ENCODE measurements at places on chromosomes 3 and 15. TPM values are rescaled to one million over a fixed set of nuclear protein-coding genes. Genes with fewer than 3 reads are reported as not detected.

DNA sequence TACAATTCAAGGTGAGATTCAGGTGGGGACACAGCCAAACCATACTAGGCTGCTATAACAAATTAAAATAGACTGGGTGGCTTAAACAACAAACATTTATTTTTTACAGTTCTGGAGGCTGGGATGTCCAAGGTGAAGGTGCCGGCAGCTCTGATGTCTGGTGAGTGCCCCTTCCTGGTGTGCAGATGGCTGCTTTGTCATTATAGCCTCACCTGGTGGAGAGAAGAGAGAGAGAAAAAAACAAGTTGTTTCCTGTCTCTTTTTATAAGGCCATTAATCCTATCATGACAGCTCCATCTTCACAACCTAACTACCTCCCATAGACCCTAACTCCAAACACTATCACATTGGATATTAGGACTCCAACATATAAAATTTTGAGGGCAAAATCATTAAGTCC, 279.7 kb downstream of the ZIC1 start:
- no peak for DNase-seq

- no peak for DNase-seq
These were observed at the start of gene PRRT3 for GRCh38 chr3:9951962-9952805. TSS of gene PRRT3 (minus strand) at chr3:9952408. CDS start at chr3:9950115, 2,293 bp downstream.

GRCh38 chr3:25901796-25902195, 111.9 kb downstream of the OXSM start:
- DNase-seq, result no peak

- DNase-seq, result no peak
These were observed 208.4 kb upstream of the KBTBD8 start for GRCh38 chr3:66789580-66790237.

GRCh38 chr3:184134746-184135148, 411 bp upstream of the EIF2B5 start:
- DNase-seq, result no peak

Gene MKRN3
- total RNA-seq, result 0.63 TPM

- no peak for DNase-seq
These were observed 26.5 kb downstream of the IQSEC1 start for GRCh38 chr3:13046569-13047274.

DNA sequence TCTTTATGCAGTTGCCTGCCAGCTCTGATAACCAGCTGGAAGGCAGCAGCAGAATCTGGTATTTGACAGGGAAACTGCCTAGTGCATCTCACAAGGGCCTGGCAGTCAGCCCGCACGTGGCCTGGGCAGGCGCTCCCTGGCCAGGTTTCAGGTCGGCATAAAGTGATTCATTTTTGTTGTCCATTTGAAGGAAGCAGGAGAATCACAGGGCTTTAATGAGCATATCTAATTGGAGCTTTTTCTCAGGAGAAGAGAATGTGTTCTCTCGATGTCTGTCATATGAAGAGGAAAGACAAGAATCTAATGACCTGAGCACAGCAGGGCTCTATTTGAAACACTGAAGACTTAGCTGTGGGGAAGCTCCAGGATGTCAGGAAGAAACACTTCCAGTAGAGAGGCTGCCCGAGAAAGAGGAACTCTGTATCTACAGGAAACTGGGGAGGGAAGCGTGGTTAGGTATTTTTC, 98.8 kb upstream of the MB21D2 start:
- DNase-seq, result peak; percentile 67

GRCh38 chr3:146521394-146521793, 23.0 kb downstream of the PLSCR1 start:
- DNase-seq, result no peak

Gene EXD1
- not detected for total RNA-seq

DNA sequence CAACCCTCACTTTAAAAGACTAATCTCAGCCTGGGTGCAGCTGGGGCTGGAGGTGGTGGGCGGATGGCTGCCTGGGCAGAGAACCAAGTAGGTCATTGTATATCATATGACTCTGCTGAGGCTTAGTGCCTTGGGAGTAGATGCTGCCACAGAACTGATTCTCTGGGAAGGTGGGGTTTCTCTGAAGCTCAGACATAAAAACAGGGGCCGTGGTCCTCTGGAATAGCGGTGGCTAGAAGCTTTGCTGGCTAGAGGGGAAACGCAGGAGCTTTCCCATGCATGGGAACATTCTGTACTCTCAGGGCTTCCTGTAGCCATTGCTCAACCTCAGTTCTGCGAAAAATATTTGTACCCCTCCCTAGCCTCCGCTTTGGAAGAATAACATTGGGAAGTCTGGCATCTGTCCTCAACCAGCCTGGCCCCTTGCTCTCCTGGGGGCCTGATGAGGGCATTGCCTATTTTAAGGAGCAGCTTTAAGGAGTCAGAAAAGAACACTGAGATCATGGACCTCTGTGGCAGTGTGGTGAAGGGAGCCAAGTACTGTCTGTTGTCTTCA, 14.7 kb downstream of the TIMP4 start:
- DNase-seq, result peak; percentile 69

GRCh38 chr3:71083726-71084131, 499.8 kb downstream of the FOXP1 start:
- no peak for DNase-seq

DNA sequence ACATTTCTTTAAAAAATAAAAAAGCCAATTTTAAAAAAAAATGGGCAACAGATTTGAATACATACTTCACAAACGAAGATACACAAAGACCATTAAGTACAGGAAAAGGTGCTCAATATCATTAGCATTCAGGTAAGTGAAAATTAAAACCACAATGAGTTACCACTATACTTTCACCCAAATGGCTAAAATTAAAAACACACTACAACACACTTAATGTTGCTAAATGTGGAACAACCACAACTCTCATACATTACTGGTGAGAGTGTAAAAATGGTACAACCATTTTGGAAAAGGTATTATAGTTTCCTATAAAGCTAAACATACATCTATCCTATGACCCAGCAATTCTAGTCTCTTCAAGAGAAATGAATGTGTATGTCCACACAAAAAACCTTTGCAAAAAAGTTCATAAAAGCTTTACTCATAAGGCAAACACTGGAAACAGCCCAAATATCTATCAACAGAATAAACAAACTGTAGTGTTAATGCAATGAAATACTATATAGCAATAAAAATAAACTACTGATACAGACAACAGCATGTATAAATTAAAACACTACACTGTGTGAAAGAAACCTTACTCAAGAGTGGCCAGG, 14.9 kb downstream of the IP6K1 start:
- no peak for DNase-seq

Gene DALRD3
- total RNA-seq, result 11.8 TPM

Gene CNTN3
- 1.2 TPM for total RNA-seq

- no peak for DNase-seq
These were observed 95.8 kb upstream of the KLF13 start for GRCh38 chr15:31230630-31231485.

- DNase-seq, result no peak
These were observed 5.5 kb downstream of the CSRNP1 start for GRCh38 chr3:39147711-39148434.

Gene KPNA4
- 130 TPM for total RNA-seq

- DNase-seq, result no peak
These were observed 437.0 kb upstream of the PPP2R3A start for GRCh38 chr3:135528413-135529015.

DNA sequence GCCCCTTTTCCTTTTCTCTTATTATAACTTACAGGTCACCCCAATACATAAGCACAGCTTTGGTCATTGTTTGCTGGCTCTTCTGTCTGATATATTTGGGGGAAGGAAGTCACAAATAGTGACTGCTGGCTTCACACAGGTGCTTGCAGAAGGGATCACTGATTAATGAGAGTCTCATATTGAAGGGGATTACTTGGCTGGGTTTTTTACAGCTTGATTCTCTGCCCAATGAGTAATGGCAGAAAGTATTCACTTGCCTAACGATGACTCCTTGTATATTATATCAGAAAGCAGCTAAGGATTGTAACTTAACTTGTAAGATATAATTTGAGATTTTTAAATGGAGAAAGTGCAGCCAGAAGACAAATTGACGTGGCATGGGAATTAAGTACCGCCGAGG, 119.3 kb upstream of the PFN2 start:
- DNase-seq, result no peak

GRCh38 chr3:43284171-43284570, 2.2 kb upstream of the SNRK start:
- no peak for DNase-seq

- no peak for DNase-seq
These were observed 108.5 kb upstream of the PFN2 start for GRCh38 chr3:150079029-150079739.

Gene NISCH
- 44.3 TPM for total RNA-seq

Gene DISP2
- 3.0 TPM for total RNA-seq

DNA sequence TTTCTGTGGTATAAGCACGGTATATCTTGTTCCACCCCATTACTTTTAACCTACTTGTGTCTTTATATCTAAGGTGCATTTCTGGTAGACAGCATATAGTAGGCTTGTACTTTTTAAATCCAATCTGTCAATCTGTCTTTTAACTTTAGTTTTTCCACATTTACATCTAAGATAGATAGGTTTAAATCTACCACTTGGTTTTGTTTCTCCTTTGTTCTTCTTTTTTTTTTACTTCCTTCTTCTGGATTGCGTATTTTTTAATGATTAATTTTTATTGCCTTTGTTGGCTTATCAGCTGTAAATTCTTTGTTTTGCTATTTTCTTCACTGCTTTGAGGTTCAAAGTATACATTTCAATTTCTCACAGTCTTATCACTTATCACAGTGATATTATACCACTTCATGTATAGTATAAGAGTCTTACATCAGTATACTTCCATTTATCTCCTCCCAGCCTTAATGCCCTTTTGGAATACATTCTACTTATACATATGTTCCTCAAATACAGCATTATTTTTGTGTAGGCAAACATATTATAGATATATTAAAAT, 31.0 kb downstream of the IQCB1 start:
- no peak for DNase-seq

GRCh38 chr3:31225923-31226322, 306.8 kb upstream of the STT3B start:
- no peak for DNase-seq

GRCh38 chr15:60264566-60264965, 133.2 kb downstream of the ANXA2 start:
- no peak for DNase-seq

Gene ZNF660
- 1.1 TPM for total RNA-seq

DNA sequence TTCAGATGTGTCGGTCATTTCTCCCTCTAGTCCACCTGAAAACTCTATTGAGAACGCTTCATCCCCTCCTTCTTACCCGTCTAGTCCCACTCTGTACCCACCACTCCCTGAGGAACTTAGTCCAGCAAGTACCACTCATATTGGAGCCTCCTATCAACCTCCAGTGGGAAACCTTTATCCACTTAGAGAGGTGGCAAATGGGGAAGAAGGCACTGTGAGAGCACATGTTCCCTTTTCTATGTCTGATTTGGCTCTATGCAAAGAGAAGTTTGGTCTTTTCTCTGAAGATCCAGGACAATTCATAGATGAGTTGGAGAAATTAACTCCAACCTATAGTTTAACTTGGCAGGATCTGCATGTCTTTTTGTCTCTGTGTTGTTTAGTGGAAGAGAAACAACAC, 17.0 kb upstream of the RPN1 start:
- DNase-seq, result no peak

GRCh38 chr15:80487839-80488390, 83.7 kb downstream of the ARNT2 start:
- DNase-seq, result no peak

- no peak for DNase-seq
These were observed 59.4 kb downstream of the CALML4 start for GRCh38 chr15:68145706-68146105.

- no peak for DNase-seq
These were observed 256.9 kb downstream of the EPHA3 start for GRCh38 chr3:89364314-89364713.

- DNase-seq, result no peak
These were observed 137.6 kb downstream of the PEAK1 start for GRCh38 chr15:77282333-77282732.

DNA sequence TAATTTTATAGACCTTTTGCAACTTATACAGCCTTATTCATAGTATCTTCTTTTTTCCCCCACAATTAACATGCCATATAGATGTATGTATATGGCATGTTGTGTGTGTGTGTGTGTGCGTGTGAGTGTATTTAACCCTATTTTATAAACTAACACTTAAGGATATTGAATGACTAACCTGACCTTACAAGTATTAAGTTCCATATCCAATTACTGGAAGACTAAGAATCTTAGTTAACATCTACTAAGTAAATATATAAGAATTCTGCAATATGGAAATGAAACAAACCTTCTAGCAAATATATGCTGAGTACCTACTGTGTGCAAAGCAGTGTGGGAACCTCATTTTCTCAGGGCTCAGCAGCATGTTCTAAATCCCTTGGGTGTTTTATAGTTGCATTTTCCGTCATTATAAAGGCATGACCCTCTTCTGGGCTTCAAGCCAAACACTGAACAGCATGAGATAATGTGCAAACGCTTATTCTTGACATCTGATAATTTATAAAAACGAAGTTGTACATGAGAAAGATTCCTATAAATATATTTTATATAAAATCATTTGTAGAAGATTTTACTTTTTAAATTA, 105.5 kb downstream of the NLGN1 start:
- no peak for DNase-seq

DNA sequence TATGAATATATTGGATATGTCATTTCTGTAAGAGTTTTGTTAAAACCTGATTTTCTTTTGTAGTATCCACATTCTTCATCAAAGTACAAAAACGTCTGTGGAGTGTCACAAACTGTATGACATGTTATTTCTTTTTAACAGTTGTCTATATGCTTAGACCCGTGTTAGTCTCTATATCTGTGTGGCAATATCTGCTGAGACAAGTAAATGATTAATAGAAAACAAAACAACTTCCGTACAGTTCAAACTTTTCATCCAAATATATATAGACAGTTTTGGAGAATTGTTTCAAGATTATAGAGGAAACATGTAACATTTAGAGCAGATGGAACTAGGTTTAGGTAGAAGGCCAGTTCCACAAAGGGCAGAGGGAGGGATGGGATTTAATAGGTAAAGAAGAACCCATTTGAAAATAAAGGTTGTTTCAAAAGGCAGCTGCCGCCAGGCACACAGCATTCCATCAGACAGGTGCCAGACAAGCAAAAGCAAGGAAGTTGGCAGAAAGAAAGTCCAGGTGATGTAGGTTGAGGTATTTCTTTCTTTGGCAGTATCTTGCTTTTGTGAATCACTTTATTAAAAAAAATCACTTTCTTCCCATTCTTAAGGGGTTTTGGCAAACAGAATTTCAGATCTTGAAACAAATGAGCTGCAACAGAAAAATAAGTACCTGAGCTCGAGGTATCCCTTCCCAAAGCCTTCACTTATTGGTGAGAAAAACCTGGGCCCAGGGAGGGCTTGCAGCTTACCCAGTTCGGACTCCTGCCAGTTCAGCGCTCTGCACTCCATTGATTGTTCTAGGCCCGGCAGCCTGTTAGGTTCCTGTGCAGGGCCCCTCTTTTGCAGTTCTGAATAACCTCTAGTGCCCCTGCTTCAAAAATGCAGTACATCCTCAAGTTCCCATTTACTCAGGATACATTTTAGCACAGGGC, 49.0 kb downstream of the LRRN1 start:
- DNase-seq, result no peak

Gene A4GNT
- total RNA-seq, result not detected

- no peak for DNase-seq
These were observed 44.6 kb downstream of the ARHGAP31 start for GRCh38 chr3:119338754-119339153.

- DNase-seq, result no peak
These were observed 1017.4 kb downstream of the SQOR start for GRCh38 chr15:46652266-46652665.

GRCh38 chr3:25781145-25781757, 2.0 kb downstream of the NGLY1 start:
- DNase-seq, result no peak

Gene ACOX2
- 37.2 TPM for total RNA-seq

Data from left ventricle myocardium inferior (tissue), 1 donor.